ENCODE measurements at places on chromosomes 2 and 18.

GRCh38 chr2:195663007-195663406 is 6.0 kb downstream of the SLC39A10 start:
- no peak for DNase-seq

DNA sequence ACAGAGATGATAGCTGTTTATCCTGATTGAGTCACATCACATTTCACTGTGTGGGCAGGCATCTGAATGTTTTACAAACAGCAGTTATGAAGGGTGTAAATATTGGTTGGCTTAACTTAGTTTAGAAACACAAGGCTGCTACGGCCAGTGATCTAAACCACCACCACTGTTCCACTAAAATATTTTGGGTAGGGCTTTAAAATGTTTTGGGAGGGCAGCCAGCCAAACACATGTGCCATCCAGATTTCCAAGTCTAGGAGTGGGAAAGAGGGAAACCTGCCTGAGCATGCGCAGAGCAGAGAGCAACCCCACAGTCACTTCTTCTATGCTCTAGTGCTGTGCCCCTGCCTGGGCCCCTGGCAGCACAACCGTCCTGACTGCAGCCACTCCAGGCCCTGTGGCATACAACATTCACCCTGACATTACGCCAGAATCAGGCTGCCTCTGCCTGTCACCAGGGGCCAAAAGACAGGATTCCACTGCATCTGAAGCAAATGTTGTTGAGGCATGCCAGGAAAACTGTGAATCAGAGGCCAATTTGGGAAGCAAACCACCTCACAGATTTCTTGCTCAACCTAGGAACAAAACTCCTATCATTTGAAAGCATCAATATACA is 74.8 kb upstream of the COL5A2 start:
- DNase-seq: peak; percentile 75

- DNase-seq: peak; percentile 82
Measured at GRCh38 chr2:71548646-71549425, 95.5 kb downstream of the DYSF start.

- no peak for DNase-seq
Measured at GRCh38 chr2:234578389-234578788, 81.5 kb upstream of the ARL4C start.

DNA sequence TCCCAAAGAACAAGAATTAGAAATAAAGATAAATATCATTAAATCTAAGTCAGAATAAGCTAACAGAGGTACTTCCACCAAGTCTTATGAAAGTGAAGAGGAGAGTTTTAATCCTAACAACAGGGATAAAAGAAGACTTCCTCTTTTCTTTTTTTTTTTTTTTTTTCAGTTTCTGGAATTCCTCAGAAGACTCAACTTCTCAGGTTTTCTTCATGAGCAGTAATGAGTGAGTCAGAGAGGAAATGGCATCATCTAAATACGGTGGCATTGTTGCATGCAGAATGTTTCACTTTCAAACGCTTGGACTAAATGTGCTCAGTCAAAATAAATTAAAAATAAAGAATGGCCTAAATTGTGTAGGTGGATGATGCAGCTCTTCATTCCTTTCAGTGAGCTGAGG is 45.6 kb upstream of the ARHGAP15 start:
- DNase-seq: no peak

DNA sequence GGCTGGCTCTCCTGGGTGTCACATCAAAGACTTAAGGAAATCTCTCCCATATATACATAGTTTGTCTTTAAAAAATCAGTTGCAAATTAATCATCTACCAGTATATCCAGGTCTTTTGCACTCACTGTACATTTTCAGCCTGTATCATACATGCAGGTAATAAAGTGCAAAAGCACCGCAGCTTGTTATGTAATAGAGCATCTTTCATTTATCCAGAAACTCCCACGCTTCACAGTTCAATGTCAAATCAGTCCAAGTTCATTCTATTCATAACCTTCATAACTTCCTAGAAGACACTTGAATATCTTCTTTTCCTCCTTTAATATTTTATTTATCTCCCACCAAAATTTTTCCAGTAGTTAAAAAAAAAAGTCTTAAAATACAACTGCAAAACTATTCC is 89.6 kb upstream of the KCTD1 start:
- no peak for DNase-seq

GRCh38 chr18:59057493-59057795 is 82.2 kb upstream of the SEC11C start:
- no peak for DNase-seq

DNA sequence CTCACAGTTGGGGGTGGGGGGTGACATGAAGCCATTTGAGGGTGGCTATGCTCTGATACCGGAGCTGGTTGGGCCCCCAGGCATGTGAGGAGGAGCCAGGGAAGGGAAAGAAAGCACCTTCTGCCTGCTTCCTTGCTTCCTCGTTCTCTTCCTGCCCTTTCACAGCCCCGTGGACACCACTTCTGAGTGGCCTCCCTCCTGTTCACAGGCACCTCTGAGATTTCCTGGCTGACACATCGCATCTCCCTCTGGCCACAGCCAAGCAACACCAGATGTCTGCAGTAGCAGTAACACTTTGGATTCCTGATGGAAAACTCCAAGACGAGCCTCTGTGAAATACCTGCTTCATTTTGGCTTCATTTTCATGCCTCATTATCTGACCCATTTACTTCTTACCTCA is 64.7 kb upstream of the ST3GAL5 start:
- no peak for DNase-seq

DNA sequence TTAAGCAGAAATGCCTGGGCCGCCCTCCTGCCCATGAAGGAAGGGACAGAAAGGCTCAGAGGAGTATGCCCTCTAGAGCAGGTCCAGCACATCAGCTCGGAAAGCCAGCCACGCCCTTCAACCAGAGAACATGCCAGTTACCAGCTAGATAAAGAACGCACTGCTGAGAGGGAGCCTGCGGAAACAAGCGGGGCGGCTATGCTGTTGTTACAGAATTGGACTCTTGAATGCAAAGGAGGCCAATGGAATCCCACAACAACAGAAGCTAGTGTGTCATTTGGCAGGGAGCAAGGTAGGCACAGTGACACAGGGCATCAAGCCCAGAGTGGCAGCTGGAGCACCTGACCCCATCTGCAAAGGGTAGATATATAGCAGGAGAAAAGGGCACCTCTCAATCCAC is 242.9 kb upstream of the ID2 start:
- DNase-seq: no peak

GRCh38 chr2:23350792-23351355 is 34.1 kb upstream of the KLHL29 start:
- peak; percentile 73 for DNase-seq

GRCh38 chr2:34997779-34998178 is 1357.8 kb upstream of the CRIM1 start:
- DNase-seq: no peak
